ENCODE measurements at places on chromosomes 2 and 18. TPM values are rescaled to one million over a fixed set of nuclear protein-coding genes. Genes with fewer than 3 reads are reported as not detected.

DNA sequence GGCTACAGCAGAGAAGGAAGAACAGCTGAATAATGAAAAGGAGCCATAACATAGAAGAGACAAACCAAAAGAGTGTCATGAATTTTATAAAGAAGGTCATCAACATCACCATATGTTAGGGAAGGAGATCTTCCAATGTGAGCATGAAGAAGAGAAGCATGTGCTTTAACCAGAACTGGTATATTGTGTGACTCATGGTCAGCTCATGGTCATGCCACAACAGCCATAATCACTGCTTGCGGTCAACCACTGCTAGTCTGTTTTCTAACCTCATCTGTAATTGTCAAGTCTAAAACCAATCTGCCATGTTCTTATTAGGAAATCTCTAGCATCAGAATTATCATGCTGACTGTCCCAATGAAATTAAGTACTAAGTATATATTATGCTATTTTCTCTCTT is 204.1 kb upstream of the VRK2 start:
- DNase-seq, result no peak

DNA sequence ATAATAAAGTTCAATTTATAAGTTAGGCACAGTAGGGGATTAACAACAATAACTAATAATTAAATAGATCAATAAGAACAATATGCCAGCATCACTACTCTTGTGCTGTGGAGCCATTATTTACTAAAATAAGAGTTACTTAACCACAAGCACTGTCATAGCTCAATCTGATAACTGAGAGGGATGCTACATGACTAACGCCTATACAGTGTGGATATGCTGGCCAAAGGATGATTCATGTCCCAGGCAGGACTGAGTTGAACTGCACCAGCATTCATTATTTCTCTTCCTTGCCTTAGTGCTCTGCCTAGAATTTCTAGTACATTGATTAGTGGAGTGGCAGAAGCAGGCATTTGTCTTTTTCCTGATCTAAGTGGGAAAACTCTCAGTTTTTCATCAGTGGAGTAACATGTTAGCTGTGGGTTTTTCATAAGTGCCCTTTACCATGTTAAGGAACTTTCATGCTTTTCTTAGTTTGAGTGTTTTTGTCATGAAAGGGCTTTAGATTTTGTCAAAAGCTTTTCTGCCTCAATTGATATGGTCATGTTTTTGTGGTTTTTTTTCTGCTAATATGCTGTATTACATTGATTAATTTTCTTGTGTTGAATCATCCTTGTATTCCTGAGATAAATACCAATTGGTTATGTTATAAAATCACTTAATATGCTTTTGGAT is 21.7 kb downstream of the KIAA1328 start:
- peak; percentile 75 for DNase-seq

GRCh38 chr2:205540036-205540435 is 142.3 kb upstream of the NRP2 start:
- DNase-seq, result no peak

- DNase-seq, result no peak
Observed at GRCh38 chr2:149473521-149473920, 114.1 kb downstream of the MMADHC start.

GRCh38 chr2:220469201-220469600 is 841.8 kb downstream of the SLC4A3 start:
- DNase-seq, result peak; percentile 41

DNA sequence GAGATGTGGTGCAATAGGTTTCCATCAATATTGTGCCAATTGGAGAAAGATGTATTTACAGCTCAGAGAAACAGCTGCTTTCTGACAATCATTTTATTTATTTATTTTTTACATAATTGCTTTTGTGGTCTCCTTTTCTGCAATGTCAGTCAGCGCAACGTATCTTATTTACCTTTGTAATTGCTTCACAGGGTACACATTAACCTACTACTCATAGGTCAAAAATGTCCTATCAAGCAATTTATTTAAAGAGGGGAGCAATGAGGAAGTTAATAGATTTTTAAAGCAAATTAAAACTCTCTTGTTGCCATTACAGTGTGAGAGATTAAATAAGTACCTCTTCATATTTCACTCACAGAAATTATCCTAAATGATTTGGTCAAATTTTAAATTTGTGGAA is 291.0 kb downstream of the CALCRL start:
- DNase-seq, result no peak

Gene ANKAR
- 2.4 TPM for polyA plus RNA-seq

Gene ACVR1C
- 0.04 TPM for polyA plus RNA-seq

Gene PLEKHH2
- 2.2 TPM for polyA plus RNA-seq

Gene GALNT1
- 23.3 TPM for polyA plus RNA-seq

Gene SPDYA
- polyA plus RNA-seq, result 0.10 TPM

Data from BJ (cell line).